Left renal cortex interstitium (tissue), 4 donors: ENCODE measurements at places on chromosomes 12 and 14. TPM values are rescaled to one million over a fixed set of nuclear protein-coding genes. Genes with fewer than 3 reads are reported as not detected.

DNA sequence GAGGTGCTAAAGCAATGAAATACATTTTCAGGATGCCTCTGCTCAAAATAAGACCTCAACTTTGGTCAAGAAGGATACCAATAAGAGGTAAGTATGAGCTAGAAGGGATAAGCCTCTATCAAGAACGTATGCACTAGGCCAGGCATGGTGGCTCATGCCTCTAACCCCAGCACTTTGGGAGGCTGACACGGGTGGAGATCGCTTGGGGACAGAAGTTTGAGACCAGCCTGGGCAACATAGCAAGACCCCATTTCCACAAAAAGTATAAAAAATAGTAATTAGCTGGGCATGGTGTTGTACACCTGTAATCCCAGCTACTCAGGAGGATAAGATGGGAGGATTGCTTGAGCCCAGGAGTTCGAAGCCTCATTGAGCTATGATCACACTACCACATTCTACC is 94.7 kb downstream of the PRKAB1 start:
- DNase-seq, result no peak

The FZD10 gene
- polyA plus RNA-seq, result 2.4 TPM

The NXPH4 gene
- polyA plus RNA-seq, result 2.2 TPM

DNA sequence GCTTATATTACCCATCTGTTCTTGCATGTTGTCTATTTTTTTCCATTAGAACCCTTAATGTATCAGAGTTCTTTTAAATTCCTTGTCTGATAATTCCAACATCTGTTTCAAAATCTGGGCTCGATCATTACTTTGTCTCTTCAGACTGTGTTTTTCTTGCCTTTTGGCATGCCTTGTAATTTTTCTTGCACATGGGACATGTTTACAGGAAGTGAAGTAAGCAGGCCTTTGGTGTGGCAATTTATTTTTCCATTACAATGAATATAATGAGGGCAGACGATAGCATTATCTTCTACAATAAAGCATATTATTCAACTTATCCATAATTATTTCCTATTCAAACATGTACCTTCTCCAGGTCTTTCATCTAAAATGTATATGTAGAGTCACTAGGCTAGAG is 48.3 kb downstream of the STXBP6 start:
- no peak for DNase-seq

The MFAP5 gene
- polyA plus RNA-seq, result 1.2 TPM

DNA sequence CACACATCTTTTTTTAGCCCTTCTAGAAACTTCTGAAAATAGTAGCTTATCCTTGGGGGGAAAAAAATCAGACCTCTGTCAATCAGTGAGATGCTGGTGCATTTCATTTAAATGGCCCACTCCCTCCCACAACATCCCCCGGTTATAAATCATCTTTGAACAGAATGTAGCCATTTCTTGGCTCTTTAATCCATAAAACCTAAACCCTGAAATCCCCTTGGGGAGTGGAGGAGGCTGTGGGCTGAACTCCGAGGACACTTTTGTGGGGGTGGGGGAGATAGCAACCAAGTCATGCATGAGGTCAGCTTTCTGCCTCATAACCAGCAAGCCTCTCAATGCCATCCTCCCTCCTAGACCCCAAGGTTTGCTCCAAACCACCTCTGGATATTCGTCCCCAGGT is 21.0 kb downstream of the HRK start:
- no peak for DNase-seq

DNA sequence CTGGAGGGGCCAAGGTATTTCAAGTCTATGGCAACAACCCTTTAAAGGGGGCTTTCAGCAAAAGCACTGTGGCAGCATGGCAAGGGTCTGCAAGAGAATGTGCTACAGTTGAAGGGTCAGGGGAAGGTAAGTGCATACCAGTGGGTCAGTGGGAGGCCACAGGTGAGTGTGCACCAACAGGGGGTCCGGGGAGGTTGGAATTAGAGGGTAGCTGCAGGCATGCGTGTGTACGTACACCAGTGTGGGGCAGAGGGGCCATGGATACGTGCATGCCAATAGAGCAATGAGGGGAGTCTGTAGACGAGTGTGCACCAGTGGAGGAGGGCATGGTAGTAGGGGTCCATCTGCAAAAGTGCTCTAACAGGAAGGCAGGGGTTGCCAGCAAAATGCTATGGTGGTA is 448.9 kb downstream of the NAV3 start:
- no peak for DNase-seq

GRCh38 chr12:113043240-113043639 is 13.3 kb upstream of the DTX1 start:
- no peak for DNase-seq

DNA sequence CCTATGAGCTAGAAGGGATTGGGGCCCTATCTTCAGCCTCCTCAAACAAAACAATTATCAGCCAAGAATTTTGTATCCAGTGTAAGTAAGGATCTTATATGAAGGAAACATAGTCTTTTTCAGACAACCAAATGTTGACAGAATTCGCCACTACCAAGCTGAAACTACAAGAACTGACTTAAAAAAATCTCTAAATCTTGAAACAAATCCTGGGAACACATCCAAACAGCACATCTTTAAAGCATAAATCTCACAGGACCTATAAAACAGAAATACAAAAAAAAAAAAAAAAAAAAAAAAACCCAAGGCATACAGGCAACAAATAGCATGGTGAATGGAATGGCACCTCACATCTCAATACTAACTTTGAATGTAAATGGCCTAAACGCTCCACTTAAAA is 41.3 kb upstream of the LMNTD1 start:
- no peak for DNase-seq

DNA sequence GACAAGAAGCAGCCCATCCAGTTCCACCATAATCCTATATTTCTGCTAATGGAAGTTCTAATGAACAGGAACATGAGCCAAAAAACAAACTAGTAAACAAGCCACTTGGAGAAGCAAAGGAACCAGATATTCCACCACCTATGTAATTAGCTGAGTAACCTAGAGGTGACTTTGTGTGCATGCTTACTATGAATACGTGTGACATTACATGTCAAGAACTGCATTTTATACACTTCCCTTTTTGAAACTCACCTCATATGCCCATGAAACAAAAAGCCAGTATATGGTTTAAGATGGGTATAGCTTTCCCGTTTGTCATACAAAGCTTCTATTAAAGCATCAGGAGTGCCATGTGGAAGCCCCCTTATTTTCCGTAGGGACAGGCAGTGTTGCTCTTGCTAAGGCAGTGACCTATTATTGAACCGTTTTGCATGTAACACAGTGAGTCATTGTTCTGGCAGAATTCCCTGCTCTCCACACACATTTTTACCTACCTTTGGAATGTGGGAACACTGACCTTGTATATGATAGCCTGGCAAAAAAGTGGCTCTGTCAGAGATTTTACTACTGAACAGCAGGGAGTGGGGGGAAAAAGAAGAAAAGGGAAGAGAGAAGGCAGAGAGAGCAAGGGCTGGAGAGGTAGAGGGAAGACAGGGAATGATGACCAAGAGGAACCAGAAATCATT is 34.8 kb upstream of the FRMD6 start:
- DNase-seq, result no peak

DNA sequence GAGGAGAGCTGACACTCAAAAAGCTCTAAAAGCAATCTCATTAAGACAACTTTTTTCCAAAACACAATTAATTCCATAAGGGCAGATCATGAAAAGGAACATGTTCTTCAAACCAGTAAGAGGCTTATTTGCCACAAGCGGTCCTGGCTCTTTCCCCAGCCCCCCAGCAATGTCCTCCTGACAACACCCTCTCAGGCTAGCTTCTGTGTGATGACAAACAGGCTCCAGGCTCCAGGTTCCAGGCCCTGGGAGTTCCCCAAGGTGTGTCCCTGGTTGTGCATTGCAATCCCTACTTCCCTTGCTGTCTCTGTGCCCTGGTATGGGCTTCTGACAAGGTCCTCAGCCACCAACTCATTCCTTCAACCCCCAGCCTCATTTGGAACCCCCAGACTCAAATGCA is 8.9 kb downstream of the HVCN1 start:
- DNase-seq, result no peak

GRCh38 chr12:86530996-86531655 is 274.9 kb upstream of the MGAT4C start:
- DNase-seq, result no peak

DNA sequence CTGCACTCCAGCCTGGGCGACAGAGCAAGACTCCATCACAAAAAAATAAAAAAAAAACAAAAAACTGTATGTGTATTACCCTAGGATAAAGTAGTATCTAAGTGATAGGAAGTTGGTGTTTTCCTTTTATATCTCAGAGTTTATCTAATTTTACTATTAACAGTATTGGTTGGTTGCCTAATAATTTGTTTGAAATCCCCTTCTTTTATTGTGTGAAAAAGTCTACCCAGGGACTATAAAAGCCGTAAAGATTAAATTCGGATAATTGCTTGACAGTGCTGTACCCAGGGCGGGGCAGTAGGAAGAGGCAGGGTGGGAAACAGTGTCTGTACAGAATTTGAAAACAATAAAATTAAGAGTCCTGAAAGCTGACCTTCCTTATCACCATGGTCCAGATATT is 78.4 kb downstream of the RASSF8 start:
- DNase-seq, result no peak
